ENCODE measurements at places on chromosomes 5 and 9.

DNA sequence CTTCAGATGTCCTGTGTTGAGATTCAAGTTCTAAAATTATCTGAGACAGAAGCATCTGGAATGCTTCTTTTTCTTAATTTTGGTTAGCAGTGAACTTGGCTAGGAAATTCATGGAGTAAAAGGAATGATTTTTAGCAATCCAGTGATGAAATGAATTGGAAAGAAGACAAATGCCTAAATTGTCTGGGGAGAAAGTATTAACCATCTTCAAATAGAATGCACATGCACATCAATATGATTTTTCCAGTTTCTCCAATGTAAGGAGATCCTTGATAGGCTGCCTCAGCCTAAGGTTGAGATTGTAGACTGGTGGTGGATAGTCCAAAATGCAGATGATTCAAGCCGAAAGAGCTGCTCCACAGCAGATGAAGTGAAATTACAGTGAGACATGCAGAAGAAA is 106.7 kb downstream of the PCSK5 start:
- no peak for DNase-seq

DNA sequence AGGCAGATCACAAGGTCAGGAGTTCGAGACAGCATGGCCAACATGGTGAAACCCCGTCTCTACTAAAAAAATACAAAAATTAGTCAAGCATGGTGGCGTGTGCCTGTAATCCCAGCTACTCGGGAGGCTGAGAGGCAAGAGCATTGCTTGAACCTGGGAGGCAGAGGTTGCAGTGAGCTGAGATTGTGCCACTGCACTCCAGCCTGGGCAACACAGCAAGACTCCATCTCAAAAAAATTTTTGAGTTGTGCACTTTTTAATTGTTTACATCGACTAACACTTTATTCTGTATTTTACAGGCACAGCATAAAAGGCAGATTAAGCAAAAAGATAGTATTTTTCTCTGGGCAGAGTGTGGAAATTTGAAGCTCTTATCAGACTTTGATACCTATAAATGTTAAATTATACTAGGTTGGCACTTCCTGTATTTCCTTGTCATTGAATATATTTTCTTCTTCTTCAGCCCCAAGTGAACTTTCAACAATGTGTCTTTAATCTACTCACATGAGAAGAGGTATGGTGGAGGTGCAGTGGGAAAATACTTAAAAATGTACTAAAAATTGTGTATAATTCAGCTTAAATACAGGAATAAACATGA is 180.6 kb upstream of the ELL2 start:
- DNase-seq: no peak

- no peak for DNase-seq
Observed at GRCh38 chr9:137455359-137455991, 3.7 kb downstream of the NSMF start.

- DNase-seq: no peak
Observed at GRCh38 chr5:93069276-93069675, 511.7 kb downstream of the NR2F1-AS1 start.

- DNase-seq: no peak
Observed at GRCh38 chr9:74078647-74079046, 418.5 kb upstream of the RORB start.

GRCh38 chr9:86600977-86601376 is 246.8 kb upstream of the TUT7 start:
- DNase-seq: no peak

DNA sequence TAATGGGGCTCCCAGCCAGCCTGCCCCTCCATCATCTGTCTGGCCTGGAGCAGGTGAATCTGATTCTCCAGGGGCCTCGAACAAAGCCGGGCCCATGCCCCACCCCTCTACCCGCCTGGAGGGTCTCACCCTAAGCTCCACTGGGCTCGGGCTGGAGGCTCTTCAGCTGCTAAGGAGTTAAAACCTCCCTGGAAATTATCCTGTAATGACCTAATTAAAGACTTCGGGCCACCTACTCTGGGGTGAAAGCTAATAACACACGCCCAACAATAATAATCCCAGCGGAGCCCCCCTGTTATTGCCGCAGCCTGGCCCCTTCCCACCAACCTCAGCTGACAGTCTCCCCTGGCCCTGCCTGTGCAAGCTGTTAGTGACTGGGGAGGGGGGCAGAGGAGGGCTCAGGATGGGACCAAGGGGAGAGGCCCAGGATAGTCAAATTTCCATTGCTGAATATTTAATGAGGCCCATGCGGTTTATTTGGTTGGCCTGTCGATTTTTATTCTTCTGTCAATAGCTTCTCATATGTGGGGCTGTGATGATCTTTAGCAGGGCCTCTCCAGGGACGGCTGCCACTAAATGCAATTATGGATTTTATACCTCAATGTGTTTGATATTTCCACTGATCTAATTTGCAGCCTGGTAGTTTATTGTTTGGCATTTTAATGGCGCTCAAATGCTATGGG is 25.7 kb downstream of the LMX1B start:
- DNase-seq: no peak

GRCh38 chr5:83956386-83956785 is 235.7 kb upstream of the HAPLN1 start:
- no peak for DNase-seq
